ENCODE measurements at places on chromosomes 5 and 9. TPM values are rescaled to one million over a fixed set of nuclear protein-coding genes. Genes with fewer than 3 reads are reported as not detected.

GRCh38 chr5:139633295-139634027 is 14.7 kb upstream of the CXXC5 start:
- H3K27ac ChIP-seq, result no peak overlapping the region
- H3K4me3 ChIP-seq, result no peak overlapping the region
- peaks cover 16% of the 10 kb centered on the region for H3K36me3 ChIP-seq
- DNase-seq, result peak; percentile 69
- peaks cover 49% of the 10 kb centered on the region for H3K4me1 ChIP-seq
- no peaks in the 10 kb centered on the region for H3K27me3 ChIP-seq

GRCh38 chr5:56080375-56081052 is 85.8 kb upstream of the IL6ST start:
- peaks cover 18% of the 10 kb centered on the region for H3K36me3 ChIP-seq
- H3K27ac ChIP-seq, result peak overlapping the region; percentile 93
- peaks cover 70% of the 10 kb centered on the region for H3K4me1 ChIP-seq

Gene PAEP
- total RNA-seq, result not detected

Gene GLRA1
- total RNA-seq, result not detected

Gene CNTNAP3B
- not detected for total RNA-seq

Measured in activated CD4-positive, alpha-beta T cell treated with anti-CD3 and anti-CD28 coated beads, Interleukin-2, amount 10 ng/mL, durations not matched to agents 7 days and 5 days (primary cell).